ENCODE measurements at places on chromosomes 11 and 22.
A peak's percentile ranks its signal among the peaks of the same experiment; 100 is the strongest.

GRCh38 chr11:129273944-129274711 is 82.0 kb upstream of the ARHGAP32 start:
- DNase-seq = no peak

DNA sequence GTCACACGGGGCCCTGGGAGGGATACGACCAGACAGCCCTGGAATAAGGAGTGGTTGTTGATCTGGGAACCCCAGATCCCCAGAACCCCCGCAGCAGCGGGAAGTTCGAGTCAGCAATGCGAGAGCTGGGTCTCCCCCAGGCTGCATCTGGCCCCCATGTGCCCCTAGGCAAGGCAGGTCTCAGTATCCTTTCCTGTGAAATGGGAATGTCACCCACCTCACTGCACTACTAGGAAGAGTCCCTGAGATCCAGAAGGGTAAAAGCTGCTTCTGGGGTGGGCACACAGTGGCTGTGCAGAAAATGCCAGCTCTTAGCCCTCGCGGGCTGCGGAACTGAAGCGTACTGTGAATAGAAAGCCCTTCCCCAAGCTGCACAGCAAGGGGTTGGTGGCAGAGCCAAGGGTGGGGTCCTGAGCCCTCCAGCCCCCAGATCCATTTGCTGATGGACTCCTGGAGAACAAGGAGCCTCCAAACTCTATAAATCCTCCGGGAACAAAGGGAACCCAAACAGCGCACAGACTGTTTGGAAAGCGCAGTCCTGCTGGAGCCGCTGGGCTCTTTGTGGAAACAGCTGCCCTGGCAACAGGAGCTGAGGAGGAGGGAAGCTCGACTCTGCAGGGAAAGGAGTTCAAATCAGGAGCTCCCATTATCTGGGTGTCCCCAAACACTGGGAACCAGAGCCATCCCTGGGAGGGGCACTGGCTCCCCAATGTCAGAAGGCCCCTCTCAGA is 68.2 kb upstream of the SHISAL1 start:
- no peak for DNase-seq

- no peak for DNase-seq
Observed at GRCh38 chr11:68503251-68503687, 42.7 kb downstream of the PPP6R3 start.

GRCh38 chr11:65903068-65903481 is 2.9 kb upstream of the FOSL1 start:
- no peak for DNase-seq

DNA sequence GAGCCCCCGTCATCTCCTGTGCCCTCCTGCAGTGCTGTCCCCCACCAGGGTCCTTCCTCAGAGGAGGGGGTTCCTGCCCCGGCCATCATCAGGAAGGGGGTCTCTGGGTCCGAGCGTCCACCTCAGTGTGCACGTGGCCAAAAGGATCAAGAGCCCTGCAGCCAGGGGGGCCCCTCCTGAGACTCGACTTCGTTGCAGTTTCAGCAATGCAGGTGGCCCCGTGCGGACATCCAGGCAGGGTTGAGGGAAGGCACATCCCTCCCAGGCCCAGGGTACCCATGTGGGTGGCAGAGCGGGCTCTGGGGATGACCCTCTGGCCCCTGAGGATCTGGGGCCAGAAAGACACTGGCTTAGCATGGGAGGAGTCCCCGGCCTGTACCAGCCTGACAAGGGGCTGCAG is 41.3 kb downstream of the LRP5 start:
- DNase-seq = no peak

DNA sequence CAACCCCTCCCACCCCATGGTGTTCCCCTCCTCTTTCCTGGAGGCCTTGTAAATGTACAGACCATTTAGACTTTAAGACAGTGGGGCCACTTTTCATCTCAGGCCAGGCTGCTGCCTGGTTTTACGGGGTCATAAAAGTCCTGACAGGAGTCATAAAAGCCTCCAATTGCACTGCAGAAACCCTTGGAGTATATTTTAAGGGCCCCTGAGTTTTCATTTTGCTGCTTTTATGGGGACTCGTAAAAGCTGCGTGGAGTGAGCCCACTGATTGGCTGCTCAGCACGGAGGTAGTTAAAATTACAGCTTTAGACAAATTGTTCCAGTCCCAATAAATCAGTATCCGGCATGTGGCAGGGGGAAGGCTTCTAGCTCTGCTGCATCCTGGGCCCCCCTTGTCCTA is 627.6 kb downstream of the NTM start:
- no peak for DNase-seq

GRCh38 chr11:115919341-115920091 is 415.3 kb upstream of the CADM1 start:
- no peak for DNase-seq

DNA sequence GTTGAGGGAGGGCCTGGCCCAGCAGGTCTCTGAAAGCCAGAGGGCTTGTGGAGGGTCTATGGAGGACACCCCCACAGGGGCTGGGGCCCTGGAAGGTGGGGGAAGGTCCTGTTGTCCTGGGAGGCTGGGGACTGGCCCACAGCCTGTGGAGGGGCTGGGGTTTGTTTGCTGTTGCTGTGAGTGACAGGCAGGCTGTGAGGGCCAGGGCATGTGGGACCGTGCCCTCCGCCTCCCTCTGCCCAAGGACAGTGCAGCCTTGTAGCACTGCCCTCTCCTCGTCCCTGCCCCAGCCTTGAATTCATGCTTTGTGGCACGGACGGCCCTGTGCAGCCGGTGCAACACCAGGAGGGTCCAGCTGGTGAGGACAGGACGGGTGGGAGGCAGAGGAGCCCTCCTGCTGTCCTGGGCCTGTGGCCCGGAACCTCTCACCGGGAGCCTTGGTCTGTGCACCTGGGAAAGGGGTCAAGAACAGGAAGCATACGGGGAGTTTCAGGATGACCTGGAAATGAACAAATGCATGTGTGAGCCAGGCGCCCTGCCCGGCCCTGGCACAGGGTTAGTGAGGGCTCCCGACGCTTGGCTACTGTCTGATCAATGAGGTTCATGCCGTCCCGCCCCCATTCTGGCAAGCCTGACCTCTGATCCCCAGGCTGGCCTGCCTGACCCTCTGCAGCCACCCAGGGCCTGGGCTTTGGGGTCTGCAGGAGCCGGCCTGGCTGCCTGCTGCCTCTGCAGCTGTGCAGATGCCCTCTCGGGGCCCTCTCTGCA is 37.4 kb upstream of the PRODH start:
- no peak for DNase-seq

GRCh38 chr11:67271541-67272284 is 5.4 kb downstream of the GRK2 start:
- DNase-seq = no peak

DNA sequence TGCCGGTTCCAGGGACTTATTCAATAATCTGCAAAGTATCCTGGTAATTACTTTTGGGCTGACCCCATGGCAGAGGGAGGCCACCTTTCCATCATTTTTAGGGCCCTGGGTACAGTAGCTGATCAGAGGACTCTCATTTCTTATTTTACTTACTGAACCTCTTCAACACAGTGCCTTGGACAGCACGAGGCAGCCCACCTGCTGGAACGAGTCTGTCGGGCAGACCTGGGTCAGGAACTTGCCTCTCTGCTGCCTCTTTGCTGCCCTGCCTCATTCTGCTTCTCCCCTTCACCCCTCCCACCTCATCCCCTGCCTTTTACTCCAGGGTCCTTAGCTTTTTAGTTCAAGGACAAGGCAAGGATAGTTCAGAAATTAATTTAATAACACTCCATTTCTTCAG is 204.5 kb downstream of the CSNK2A3 start:
- DNase-seq = no peak

DNA sequence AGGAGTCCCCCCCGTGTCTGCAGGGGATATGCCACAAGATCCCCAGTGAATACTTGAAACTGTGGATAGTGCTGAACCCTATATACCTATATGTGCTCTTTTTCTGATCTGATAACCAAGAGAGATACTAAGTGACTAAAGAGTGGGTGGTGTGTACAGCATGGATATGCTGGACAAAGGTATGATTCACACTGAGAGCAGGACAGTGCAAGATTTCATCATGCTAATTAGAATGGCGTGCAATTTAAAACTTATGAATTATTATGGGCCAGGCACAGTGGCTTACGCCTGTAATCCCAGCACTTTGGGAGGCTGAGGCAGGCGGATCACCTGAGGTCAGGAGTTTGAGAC is 90.2 kb upstream of the ALKBH3 start:
- peak; percentile 19 for DNase-seq

- DNase-seq = no peak
Observed at GRCh38 chr11:128559496-128560103, 27.8 kb downstream of the ETS1 start.

GRCh38 chr11:66920978-66921784 is 37.0 kb downstream of the PC start:
- DNase-seq = no peak

DNA sequence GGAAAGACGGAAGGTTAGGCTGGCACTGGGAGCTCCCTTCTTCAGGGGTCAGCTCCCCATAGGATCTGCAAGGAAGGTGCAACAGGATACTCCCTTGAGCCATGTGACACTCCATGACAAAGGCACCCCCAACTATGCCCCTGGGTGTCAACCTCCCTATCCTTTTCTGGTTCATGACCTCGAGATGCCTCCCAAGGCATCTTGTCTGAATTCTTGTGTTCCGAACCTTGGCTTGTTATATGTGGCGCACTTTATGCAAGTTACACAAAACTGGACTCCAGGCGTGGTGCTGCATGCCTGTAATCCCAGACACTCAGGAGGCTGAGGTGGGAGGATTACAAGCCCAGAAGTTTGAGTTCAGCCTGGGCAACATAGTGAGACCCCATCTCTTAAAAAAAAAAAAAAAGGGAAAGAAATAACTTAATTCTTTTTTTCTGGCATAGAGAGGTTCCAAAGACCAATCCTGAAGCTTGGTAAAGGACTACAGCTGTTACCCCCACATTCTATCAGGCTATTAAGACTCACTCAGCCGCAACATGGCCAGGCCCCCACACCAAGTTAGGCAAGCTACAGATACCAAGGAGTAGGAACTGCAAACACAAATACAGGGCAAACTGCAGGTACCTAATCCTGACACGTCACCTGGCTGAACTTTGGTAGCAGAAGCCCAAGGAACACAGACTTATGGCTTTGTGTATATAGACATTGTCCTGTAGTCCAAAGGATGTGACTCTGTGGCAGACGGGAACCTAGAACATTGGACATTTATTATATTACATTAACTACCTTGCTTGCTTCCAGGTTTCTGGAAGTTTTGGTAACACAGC is 1.4 kb downstream of the C11orf24 start:
- no peak for DNase-seq

- peak; percentile 49 for DNase-seq
Observed at GRCh38 chr11:119361056-119361787, 14.7 kb upstream of the MFRP start.

DNA sequence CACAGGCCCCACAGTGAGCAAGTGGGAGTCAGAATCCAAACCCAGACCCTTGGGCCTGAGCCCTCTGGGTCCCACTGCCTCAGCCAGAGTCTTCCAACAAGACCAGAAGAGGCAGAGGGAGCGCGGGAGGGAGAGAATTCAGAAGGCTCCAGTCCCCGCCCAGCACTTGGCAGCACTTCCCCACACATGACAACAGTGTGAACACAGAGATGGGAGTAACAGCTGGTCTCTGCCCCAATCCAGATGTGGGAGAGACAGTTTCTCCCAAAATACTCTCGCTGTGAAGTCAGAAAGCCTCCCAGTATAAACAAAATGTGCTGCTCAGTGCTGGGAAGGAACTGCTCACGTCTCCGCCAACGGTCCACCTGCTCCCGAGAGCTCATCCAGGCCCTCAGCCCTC is 219.9 kb downstream of the MN1 start:
- no peak for DNase-seq

DNA sequence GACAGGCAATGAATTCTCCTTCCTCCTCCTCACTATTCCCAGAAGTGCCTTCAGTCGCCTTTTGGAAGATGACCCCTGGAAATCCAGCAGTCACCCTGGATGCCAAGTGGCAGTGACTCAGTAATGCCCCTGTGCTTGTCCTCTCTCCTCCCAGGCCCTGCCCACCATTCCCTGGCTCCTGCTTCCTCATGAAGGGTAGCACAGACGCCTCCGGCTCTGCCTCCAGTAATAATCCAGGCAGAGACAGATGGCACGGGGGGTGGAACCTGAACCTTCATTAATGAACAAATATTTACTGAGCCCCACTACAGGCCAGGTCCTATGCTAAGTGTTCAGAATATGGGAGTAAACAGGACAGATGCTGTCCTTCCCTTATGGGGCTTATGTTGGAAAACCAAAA is 23.2 kb downstream of the SYT13 start:
- DNase-seq = no peak

- no peak for DNase-seq
Observed at GRCh38 chr22:28013611-28014010, 94.6 kb upstream of the PITPNB start.

DNA sequence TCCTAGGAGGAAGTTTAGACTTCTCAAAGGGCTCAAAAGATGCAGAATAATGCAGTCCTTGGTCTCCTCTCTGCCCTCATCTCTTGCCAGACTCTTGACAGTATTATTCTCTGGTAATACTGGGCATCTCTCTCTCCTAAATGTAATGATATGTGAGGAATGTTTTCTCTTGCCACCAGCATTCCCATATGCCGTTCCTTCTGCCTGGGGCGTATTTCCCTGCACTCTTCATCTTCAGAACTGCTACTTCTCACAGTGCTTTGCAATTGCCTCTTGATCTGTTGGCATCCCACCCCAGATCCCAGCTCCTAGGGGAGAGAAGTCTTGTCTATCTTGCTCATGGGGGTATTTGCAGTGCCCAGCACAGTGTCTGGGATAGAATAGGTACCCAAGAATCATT is 107.4 kb downstream of the RASSF10 start:
- no peak for DNase-seq

DNA sequence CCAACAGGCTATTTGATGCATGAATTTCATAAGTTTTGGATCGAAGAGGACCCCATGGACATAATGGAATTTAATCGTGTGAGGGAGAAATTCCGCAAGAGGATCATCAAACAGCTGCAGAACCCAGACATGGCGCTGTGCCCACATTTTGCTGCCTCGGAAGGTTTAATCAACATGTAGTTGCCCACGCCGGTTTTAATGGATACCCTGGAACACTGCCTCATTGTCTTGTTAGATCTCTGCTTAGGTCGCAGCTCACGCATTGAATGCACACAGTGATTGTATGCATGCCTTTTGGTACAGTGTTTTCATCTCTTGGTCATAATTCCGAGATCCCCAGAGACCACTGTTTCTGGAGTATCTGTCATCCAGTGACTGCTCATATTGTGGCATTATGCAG is 46.8 kb downstream of the SLN start:
- DNase-seq = no peak

DNA sequence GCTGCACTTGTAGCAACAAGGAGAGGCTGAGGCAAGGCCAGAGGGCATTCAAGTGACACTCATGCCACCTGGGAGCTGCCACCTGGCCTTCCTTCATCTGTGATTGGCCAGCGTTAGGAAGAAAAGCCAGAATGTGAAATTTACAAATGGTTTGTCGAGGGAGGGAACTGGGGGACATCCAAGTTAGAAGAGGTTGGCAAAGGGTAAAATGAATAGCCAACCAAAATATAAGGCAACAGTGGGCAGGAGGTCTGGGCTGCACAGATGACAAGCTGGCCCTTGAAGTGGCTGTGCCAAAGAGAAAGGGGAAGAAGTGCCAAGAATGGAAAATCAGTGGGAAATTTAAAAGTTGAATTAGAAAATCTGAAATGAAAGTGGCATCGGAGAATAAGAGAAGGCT is 221.4 kb downstream of the C11orf91 start:
- DNase-seq = no peak

All from non-pigmented ciliary epithelial cell (primary cell).